Muscle of arm (tissue), 14 donors: ENCODE measurements at places on chromosomes 6 and 20. TPM values are rescaled to one million over a fixed set of nuclear protein-coding genes. Genes with fewer than 3 reads are reported as not detected.

DNA sequence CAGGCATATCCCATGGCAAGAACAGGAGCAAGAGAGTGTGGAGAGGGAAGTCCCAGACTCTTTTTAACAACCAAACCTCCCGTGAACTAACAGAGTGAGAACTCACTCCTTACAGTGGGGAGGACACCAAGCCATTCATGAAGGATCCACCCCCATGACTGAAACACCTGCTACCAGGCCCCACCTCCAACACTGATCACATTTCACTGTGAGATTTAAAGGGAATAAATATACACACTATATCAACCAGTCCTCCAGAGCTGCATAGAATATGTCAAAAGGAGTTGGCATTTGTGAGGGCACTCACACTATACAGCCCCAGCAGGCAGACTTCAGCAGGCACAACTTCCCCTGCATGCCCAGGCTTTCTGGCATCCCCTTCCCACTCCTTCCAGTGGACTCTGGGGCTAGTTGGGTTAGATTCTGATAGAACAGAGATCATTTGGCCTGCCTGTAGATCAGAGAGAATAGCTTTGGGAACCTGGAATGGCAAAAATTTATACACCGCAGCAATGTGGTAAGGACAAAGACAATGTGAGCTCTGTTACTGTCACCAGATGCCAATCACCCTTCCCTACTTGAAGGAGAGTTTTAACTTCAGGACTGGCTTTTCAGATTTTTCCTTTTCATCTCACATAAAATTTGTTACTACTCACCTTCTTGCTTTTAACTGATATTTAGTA is 25.2 kb upstream of the TENT5A start:
- DNase-seq: no peak

DNA sequence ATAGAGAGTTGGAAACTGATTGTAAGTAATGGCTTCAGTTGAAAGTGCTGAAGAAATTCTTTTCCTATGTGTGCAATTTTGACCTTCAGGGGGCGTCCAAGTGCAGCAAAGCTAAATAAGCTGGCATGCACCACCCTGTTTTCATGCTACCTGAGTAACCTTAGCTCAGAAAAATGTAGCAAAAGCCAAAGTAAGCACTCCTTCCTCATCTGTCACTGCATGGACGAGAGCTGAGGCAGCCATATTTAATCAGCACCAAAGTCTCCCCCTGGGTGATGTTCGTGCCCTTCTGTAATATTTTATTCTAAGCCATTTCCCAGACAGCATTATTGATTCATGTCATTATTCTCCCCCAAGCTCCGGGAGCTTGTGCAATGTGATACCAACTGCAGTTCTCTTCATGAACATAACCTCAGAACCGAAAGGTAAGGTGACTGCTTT is 123.1 kb downstream of the RPS12 start:
- DNase-seq: no peak

- DNase-seq: no peak
Measured at GRCh38 chr6:166464068-166465002, 81.6 kb upstream of the MPC1 start.

DNA sequence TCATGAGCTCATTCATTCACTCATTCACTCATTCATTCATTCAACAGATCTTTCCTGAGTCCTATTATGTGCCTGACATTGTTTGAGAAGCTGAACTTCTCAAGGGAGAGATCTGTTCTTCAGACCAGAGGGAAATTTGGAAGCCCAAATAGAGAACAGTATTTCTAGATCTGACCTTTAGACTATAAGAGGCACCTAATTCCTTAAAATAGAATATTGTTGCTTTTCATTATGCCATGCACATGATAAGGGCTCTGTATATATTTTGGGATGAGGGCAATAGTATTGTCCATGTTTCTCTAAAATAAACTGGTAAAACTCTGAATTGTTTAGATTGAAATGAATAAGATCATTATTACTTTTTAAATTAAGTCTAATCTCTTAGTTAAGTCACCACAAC is 18.6 kb upstream of the DSP start:
- no peak for DNase-seq

DNA sequence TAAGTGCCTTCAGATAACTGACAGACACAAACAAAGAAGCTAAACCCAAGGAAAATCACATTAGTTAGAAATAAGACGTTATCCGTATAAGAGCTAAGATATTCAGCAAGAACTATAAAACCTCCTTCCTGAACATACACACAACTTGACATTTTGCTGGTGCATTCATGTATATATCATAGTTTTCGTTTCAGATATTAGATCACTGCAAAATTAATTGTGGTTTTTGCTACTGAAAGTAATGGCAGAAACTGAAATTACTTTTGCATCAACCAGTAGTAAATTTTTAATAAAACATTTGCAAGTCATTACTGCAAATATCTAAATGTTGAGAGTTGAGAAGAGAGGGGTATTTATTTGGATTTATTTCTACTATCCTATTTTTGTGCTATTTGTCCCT is 26.1 kb upstream of the KCNQ5 start:
- no peak for DNase-seq

GRCh38 chr20:25315418-25316210 is 67.7 kb downstream of the PYGB start:
- DNase-seq: no peak

GRCh38 chr6:25219917-25220278 is 59.3 kb upstream of the CARMIL1 start:
- DNase-seq: no peak

DNA sequence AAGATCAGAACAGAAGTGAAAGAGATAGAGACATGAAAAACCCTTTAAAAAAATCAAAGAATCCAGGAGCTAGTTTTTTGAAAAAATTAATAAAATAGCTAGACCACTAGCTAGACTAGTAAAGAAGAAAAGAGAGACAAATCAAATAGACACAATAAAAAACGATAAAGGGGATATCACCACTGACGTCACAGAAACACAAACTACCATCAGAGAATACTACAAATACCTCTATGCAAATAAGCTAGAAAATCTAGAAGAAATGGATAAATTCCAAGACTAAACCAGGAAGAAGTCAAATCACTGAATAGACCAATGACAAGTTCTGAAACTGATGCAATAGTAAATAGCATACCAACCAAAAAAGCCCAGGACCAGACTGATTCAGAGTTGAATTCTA is 29.6 kb upstream of the SENP6 start:
- no peak for DNase-seq

GRCh38 chr20:48843057-48843806 is 15.4 kb upstream of the PREX1 start:
- DNase-seq: no peak

- DNase-seq: no peak
Measured at GRCh38 chr6:56393615-56394612, 146.5 kb upstream of the COL21A1 start.

DNA sequence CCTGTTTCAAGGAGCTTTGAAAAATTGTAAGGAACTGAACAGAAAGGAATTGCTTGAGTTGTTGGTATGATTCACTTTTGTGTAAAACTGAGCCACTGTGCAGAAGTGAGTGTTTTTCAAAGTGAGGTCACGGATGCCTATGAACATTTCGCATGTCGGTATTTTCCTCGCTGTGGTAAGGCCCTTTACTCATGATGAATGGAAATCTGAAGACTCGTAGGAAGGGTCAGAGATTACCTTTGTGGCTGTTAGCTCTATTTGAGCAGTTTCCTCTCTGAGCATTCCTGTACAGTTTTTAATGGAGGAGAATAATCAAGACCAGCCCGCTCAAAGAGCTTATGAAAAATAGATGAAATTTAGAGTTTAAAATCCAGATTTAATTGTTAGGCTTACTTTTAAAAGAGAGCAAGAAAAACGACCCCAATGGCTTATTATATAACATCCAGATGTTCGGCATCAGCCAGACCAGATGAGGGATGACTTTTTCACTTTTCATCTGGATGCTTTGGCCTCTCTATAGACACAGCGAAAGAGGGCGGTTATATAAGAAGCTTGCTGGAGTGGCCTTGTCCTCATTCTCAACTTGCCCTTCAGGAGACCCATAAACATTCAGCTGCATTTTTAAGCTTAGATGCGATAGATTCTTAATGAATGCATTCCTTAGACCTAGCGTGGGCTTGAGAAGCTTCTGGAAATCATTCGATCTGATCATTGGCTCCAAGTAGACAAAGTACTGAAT is 99.5 kb downstream of the CD83 start:
- peak; percentile 34 for DNase-seq

- no peak for DNase-seq
Measured at GRCh38 chr20:13238001-13238653, 17.1 kb downstream of the ISM1 start.

DNA sequence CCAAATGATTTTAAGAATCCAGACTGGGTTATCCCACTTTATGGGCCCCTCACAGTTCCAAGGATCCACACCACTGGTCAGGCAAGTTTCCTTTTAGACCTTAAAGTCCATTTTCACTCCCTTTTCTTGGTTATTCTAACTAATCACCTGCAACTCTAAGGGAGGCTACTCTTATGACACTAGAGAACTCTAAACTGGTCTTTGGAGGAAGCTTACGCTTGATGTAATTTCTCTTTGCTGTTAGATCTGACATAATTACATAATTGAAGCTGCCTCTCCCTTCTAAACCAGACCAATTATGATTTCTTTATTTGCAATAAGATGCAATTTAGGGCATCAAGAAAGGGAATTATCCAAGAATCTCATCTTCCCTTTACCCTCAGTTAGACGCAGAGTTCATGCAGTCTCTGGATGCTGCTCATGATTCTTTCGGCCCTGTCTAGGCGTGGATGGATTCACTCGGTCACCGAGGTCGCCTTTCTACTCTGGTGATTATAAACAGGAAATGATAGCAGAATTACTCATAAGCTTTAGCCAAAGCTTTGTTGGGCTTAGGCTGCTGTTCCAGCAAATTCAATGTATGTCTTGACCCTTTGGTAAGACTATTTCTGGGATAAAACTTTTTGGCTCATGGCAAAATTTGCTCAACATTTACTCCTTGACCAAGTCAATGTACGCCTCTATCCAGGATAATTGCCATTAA is 166.4 kb upstream of the PRND start:
- no peak for DNase-seq

DNA sequence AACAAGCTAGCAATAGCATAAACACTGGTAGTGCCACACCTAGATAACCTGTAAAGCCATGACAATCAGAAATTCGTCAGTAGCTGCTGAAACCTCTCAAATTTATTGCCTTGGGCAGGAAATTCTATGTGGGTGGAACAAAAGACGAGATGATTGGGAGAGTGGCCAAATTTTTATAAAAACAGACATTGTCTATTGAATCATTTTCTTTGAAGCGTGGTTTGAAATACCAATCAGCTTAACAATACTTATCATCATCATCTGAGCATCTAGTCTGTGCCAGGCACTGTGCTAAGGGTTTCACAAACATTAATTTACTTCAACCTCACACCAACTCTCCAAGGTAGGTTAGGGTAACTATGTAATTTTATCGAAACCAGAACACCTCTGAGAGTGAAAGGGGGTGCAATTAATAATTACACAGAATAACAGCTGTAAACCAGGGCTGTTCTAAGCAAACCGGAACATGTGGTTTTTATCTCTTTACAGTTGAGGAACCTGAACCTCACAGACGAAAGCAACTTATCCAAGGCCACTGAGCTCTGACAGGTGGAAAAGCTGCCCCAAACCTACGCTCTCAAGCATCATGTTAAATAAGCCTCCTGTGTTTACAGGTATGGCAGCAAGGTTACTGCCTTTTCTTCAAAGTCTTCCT is 43.4 kb downstream of the NHSL1 start:
- no peak for DNase-seq

GRCh38 chr6:28212510-28213212 is 12.4 kb upstream of the ZSCAN9 start:
- no peak for DNase-seq

DNA sequence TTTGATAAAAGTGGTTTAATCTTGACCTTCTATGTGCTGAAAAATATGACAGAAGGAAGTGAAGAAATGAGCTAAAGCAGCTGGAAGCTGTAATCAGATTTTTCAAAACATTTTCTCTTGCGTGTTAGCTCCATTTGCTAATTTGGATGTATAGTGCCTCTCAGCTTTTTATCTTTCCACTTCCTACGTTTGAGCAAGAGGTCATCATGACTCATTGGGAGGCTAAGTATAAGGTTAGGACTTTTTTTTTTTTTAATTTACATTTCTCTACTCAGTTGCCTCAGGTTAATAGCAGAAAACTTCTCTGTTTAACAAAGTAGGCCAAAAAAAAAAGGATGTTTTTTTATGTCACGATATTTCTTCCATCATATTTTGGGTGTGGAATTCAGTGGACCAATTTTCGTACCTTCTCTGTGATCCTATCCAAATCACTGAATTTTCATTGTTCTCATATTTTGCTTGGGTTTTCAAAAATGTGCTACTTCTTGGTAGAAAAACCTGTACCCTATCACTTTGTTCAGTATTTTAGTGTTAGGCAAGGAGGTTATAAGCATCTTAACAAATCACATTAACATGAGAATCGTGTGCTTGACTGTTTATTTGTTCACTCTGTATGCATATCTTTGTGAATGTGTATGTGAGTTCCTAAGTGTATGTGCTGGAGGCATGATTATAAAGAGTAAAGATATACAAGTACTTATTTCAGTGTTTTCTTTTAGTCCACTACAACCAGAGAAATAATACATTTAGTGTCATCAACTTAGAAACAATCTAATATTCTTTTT is 1028.3 kb upstream of the EYS start:
- DNase-seq: no peak

DNA sequence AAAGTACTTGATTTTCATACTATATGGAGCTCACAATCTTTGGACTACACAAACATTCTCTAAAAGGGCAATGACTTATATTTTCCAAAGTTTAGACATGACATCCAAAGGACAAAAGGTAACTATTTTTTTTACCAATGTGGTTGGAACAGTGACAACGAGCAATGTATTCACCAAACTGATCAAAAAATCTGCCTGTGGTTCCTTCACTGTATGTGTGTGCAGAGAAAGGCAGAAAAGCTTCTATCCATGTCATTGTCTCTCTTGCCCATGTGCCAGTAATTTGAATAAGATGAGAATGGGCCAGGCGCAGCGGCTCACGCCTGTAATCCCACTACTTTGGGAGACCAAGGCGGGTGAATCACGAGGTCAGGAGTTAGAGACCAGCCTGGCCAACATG is 25.5 kb downstream of the MCUR1 start:
- no peak for DNase-seq

DNA sequence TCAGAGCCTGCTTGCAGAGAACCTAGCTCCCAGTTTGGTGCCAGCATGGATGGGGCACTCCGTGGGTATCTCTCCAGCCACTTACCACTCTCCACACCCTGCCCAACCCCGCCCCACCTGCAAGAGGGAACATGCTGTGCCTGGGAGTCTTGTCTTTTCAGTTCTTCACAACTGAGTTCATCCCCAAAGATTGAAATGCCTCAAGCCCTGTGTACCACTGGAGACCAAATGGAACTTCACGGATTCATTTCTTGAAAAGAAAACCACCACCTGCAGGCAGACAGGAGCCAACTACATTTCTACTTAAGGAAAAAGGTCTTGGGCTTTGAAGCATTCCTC is 50.1 kb downstream of the TRERF1 start:
- no peak for DNase-seq

- DNase-seq: peak; percentile 69
Measured at GRCh38 chr6:33768644-33769120, 20.2 kb downstream of the LEMD2 start.

NFKBIE gene
- polyA plus RNA-seq: 5.2 TPM

ARG1 gene
- polyA plus RNA-seq: 0.44 TPM

CLVS2 gene
- polyA plus RNA-seq: not detected

VGLL2 gene
- 74.4 TPM for polyA plus RNA-seq

POU5F1 gene
- polyA plus RNA-seq: 0.81 TPM

GABRR2 gene
- 0.41 TPM for polyA plus RNA-seq

SMIM28 gene
- polyA plus RNA-seq: not detected

ALDH5A1 gene
- polyA plus RNA-seq: 9.9 TPM

CLPSL1 gene
- polyA plus RNA-seq: not detected

PRDM1 gene
- polyA plus RNA-seq: not detected

SNRPB gene
- 63.2 TPM for polyA plus RNA-seq
